Cortex of kidney (tissue), 1 donor: ENCODE measurements at places on chromosomes 5 and 9.

- no peak for DNase-seq
Observed at GRCh38 chr9:36873247-36873875, 160.7 kb downstream of the PAX5 start.

DNA sequence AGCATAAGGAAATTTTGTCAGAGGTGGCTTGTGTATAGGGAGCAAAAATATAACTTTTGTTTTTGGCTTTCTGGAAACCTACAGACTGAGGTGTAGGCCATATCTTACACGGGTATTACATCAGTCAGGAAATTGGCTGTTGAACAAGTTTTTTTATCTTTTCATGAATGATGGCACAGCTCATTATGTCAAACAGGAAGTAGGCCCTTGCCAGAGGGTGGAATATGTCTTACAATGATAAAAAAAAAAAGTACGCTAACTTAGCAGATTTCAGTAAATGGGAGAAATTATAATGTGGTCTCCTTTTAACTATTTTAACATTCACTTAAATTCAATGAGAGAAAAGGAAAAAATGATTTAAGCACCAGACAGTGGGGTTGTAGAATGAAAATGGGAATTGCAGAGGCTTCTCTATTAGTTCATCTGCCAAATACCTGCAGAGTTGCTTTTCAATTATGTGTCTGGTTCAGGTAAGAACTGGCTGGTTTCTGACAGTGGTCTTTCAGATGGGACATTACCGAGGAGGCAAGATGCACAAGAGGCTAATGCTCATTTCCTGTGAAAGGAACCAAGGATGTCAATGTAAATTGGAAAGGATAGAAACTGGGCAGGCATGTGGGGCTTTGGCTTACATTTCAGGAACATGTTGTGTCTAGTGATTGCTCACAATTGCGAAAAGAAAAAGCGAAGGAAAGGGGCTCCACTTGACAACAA lies 169.9 kb downstream of the NNT start:
- DNase-seq = no peak

- DNase-seq = no peak
Observed at GRCh38 chr5:55732585-55732984, 5.3 kb upstream of the DDX4 start.

DNA sequence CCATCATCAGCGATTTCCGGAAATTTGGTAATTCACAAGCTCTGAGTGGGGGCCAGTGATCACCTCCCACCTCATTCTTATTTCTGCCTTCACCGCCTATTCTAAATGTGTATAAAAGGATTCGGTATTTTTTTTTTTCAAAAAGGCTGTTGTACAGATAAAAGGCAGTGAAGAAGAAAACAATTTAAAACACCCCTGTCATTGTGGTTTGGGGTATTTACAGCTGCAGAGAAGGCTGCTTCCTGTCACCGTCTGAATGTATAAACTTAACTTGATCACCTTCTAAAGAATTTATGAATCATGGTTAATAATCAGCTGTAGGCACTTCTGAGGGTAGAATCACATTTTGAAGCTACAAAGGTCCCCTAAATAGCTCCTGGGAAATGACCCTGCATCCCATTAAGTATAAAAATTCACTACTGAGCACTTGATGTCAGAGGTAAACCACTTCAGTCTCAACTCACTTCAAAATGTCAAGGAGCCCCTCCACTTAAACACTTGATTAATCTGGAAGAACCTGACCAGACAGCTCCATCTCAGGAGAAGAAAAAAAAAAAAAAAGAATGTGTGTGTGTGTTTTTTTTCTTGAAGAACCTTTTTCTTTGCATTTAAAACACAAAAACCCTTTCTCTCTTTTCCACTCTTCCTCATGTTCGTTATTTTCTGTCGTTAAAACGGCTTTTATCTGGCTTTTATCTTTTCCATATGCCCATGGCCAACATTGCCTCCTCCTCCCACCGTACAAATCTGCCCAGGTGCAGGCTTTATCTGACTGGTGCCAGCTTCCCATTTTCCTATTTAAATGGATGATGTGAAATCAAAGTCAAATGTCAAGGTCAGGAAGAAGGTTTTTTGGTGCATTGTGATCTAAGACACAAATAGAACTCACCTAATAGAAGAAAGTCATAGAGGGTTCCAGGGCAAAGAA lies 291.2 kb downstream of the IRX1 start:
- DNase-seq = no peak

- no peak for DNase-seq
Observed at GRCh38 chr9:121122246-121123032, 47.7 kb downstream of the CNTRL start.

- no peak for DNase-seq
Observed at GRCh38 chr9:120438836-120439546, 141.0 kb downstream of the CDK5RAP2 start.
